ENCODE measurements at places on chromosomes 1 and 21.

- no peak for DNase-seq
Measured at GRCh38 chr1:85628791-85629531, 48.4 kb downstream of the CCN1 start.

DNA sequence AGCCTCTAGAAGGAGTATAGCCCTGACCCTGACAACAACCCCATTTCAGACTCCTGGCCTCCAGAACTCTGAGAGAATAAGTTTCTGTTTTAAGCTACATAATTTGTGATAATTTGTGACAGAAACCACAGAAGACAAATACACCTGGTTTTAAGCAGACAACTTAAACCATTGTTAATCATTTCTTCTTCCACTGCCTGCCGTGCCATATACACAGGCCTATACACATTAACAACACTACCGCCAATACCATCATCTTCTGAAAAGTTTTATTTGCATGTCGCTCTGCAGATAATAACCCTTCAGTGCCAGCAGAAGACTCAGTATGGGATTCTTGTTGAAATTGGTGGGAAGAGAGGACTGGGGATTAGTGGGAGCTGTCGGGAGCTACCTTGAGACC is 39.9 kb upstream of the KRTAP19-8 start:
- no peak for DNase-seq

DNA sequence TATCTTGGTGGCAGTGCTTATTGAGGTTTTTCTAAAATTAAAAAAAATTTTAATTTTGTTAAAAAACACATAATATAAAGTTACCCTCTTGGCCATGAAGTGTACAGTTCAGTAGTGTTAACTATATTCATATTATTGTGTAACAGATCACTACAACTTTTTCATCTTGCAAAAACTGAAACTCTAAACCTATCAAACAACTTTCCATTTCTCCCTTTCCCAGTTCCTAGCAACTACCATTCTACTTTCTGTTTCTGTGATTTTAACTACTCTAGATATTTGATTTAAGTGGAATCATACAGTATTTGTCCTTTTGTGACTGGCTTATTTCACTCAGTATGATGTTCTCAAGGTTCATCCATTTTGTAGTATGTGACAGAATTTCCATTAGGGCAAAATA is 55.5 kb downstream of the SLAMF6 start:
- DNase-seq = no peak

GRCh38 chr1:195897076-195897475 is 711.2 kb downstream of the KCNT2 start:
- no peak for DNase-seq

DNA sequence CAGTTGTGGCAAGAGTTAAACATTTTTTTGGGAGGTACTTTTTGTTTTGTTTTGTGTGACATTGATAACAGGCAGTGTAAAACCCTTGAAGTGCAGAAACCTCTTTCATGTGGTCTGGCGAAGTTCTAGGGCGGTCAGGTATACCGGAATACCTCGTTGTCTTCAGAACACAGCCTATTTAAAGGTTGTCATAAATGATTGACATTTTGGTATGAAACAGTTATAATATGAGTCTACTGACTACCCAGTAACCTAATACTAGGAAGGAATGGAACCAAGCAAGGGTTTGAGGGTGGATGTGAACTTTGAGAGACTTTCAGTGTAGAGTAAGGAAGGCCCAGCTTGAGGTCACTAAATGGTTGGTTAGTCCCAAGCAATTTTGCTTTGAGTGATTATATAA is 40.5 kb downstream of the PATJ start:
- DNase-seq = no peak

DNA sequence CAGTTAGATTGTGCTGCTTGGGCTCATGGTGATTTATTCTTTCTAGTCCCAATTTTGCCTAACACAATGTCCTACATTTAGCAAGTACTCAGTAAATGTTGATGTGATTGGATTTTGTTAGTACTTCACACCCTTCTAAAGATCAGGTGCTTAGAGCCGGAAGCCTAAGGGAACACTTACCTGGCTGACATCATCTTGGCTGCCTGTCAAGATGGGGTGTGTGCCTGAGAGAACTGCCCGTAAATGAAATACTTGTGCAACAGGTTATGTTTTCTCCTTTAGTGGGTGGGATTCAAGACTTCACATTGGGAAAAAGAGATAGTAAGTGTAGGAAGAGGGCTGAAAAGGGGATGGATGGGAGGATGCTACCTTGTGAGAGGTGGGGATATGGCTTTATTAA is 75.5 kb upstream of the MACF1 start:
- no peak for DNase-seq

GRCh38 chr1:239718571-239718970 is 332.2 kb downstream of the CHRM3 start:
- DNase-seq = no peak

DNA sequence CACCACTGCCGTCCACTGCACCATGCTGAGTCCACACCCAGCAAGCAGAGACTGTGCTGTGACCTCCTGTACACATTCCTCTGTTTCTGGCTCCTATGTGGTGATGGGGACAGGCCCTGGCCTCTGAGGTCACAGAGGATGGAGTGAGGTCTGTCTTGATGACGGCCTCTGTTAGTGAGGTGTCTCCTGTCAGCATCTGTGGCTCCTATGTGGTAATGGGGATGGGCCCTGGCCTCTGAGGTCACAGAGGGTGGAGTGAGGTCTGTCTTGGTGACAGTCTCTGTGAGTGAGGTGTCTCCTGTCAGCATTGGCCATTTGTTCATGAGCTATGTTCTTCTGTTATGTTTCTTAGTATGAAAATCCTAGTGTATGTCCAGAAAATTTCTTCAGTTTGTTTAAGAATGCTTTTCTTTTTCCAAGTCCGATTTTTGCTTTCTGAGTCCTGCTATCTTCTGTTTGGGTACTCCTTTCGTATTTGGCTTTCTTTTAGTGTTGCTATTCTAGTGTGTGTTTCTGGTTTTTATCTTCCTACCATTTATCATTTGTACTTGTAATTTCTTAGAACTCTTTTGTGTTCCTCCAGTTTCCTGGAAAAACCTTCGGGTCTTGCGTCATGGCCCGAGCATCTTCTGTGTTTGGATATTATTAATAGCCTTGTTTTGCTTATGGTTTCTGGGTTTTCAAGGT is 13.4 kb downstream of the SNAP47 start:
- no peak for DNase-seq

- no peak for DNase-seq
Measured at GRCh38 chr21:39867198-39867650, at the start of gene PCP4. TSS of gene PCP4 (plus strand) at chr21:39867438. CDS start at chr21:39867502, 64 bp downstream.

DNA sequence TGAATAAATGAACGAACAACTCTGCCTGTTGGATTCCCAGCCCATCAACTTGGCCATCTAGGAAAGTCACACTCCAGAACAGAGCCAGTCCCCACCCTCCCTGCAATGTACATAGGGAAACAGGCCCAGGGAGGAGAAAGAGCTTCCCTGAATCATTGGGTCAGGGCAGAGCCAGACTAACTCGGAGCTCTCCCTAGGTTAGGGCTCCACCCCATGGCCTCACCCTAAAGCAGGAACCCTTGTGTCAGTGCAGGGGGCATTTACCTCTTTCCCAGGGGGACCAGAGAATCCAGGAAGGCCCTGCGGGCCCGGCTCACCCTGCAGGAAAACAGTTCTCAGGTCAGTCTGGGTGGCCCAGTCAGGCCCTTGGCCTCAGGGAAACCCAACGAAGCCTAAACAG is 11.6 kb downstream of the COL9A2 start:
- no peak for DNase-seq

DNA sequence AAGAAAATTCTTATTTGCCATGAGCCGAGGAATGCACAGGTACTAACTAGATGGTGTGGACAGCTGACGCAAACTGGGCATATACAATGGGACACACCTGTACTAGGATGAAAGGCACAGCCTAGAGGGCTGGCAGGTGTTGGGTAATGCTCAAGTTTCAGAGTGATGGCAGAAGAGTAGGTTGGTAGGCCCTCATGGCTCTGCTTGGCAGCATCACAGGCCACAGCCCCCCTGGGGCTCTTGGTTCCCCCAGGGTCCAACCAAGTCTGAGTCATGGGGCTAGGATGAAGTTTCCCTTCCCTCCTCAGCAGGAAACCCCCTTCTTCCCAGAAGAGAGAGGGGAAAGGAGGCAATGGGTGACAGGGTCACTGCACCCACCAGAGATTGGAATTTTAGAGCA is 35.2 kb downstream of the SPEN start:
- no peak for DNase-seq

DNA sequence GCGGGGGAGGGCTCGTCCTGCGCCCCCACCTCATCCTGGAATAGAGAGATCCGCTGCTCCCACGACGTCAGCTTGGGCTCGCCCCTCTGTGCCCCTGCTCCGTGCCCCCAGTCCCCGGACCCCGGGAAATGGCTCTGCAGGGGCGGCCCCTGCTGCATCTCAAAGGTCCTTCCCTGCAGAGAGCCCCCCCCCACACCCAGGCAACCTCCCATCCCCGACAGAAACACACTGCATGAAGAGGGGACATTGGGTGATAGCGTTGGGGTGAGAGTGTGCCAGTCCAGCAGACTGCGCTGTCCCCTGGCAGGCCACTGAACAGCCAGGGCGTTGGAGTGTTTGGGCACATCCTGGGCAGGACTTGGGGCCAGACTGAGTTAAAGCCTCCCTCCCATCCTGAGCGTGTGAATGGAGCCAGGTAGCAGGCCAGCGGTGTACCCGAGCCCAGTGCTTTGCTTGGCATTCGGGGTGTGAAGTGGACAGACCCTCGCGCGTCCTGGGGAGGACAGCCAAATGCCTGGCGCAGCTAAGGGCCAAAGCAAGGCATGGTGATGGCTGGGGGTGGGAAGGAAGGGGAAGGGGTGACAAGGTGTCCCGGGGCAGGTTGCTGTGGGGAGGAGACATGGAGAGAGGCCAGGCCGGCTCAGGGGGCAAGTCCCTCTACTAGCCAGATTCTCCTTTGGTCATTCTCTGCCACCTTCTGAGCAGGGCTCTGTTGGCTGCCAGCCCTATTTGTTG is 633 bp upstream of the ETNK2 start:
- no peak for DNase-seq

- DNase-seq = no peak
Measured at GRCh38 chr1:220575718-220576497, 48.0 kb downstream of the MARK1 start.

GRCh38 chr1:62964141-62964540 is 180.2 kb downstream of the ATG4C start:
- DNase-seq = no peak

DNA sequence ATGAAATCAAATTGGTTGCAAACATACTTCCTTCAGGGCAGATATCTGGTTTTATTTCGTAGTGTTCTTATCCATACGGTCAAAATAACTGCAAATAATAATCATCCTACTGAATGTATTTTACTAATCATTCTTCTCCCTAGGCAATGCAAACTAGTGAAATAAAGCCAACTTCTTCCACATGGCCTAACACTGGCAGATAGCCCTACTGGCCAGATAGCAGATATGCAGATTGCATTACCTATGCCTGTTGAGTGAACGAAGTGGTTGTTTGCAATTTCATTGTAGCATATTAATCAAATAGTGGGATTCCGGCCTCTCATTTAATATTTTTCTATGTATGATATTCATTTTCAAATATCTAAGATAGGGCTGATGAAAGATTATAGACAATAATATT is 116.2 kb downstream of the CENPF start:
- DNase-seq = no peak

GRCh38 chr1:107138767-107139445 is 1.9 kb upstream of the NTNG1 start:
- DNase-seq = no peak

DNA sequence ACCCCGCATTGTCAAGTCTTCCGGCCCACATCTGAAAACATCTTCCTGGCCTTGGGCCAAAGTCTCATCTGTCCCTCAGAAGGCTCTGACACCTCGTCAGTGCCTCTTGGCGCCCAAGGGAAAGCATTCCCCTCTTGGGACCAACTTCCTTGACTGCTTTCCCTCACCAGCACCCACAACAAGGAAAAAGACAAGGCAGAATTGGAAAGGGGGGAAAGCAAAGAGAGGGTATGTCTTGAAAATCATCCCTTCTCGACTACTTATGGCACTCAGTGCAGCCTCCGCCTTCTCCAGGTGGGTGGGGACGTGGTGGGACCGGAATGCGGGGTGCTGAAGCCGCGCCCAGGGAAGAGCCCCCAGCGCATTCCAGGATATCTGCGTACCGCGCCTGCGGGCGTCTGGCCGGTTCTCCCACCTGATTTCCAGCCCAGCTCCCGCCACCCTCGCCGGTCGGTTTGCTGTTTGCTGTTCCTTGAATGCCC is 554 bp upstream of the SLC39A1 start:
- DNase-seq = no peak

- no peak for DNase-seq
Measured at GRCh38 chr1:11352816-11353799, 80.1 kb downstream of the UBIAD1 start.

DNA sequence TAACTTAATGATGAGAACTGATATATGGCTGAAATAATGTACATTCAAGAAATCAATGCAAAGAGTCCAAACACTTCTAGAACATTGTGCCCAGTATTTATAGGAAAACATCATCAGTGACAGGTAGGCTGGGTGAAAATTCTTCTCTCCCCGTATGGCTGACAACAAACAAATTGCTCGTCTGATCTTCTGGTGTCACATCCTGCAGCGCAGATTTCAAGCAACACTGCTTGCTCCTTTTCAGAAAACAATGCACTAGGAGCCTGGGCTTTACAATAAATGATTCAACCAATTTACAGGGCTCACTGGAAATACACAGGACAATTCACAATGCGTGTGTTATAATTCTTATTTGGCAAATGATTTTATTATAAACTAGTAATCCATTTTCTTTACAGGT is 185.3 kb downstream of the RERE start:
- DNase-seq = no peak

- no peak for DNase-seq
Measured at GRCh38 chr1:199646761-199647160, 380.7 kb upstream of the NR5A2 start.

DNA sequence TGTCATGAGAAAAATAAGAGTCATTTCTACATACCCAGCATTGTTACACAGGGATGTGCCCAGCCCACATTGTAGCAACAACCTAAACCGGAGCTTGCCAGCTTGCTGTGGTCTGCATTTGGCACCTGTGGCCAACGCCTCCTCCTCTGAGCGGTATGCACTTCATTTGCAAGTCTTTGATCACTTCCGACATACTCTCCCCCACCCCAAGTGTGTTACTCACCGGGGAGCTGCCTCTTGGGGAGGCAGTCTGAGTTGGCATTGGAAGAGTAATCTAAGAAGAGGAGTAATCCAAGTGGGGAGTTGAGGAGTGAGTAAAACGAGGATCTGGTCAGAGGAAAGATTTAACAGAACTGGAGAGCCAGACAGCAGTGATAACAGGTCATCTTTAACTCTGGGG is 3.8 kb downstream of the BCL9 start:
- DNase-seq = peak; percentile 55

- DNase-seq = no peak
Measured at GRCh38 chr1:77741316-77741715, 18.3 kb downstream of the USP33 start.

GRCh38 chr1:49424782-49425181 is 599.0 kb downstream of the AGBL4 start:
- no peak for DNase-seq

GRCh38 chr1:111864862-111865261 is 109.2 kb downstream of the DDX20 start:
- no peak for DNase-seq

- DNase-seq = no peak
Measured at GRCh38 chr21:25457411-25457810, 149.9 kb downstream of the MRPL39 start.

GRCh38 chr1:206814716-206815341 is 42.5 kb upstream of the IL10 start:
- no peak for DNase-seq
